ENCODE measurements at places on chromosomes 1 and 21. TPM values are rescaled to one million over a fixed set of nuclear protein-coding genes. Genes with fewer than 3 reads are reported as not detected.

The TGFBR3 gene
- total RNA-seq = 14.1 TPM

The DHDDS gene
- 53.9 TPM for total RNA-seq

The SH2D1B gene
- total RNA-seq = not detected

The LCE2B gene
- not detected for total RNA-seq

The RSRP1 gene
- total RNA-seq = 122 TPM

- peak; percentile 83 for DNase-seq
Measured at GRCh38 chr1:151145304-151146071, 943 bp downstream of the SEMA6C start.

DNA sequence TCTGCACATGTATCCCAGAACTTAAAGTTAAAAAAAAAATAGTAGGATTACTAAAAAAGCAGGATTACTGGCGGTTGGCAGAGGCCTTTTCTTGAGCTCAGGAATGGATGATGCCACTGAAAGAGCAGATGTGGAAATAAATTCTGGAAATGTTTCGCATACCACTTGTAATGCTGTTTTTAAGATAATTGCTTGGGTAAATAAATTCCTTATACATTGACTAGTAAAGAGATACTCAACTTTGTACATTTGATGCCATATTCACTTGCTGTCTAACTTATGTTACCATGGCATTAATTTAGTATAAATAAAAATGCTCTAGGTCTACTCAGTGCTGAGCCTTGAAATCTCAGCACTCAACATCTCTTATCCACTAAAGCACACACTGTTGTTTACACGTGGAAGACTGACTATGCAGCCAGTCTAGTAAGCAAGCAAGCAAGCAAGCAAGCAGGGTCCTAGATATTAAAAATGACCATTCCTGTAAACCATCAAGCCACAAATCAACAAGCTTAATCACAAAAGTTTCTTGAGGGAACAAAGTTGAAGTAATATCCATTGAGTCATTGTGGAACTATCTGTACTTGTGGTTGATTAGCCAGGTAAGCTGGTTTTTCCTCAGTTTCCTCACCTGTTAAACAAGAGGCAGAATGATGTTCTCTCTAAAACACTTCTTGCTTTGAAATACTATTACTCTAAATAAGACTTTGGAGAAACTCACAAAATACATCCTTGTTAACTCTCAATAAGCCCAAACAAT is 1.7 kb upstream of the RASAL2 start:
- DNase-seq = no peak

DNA sequence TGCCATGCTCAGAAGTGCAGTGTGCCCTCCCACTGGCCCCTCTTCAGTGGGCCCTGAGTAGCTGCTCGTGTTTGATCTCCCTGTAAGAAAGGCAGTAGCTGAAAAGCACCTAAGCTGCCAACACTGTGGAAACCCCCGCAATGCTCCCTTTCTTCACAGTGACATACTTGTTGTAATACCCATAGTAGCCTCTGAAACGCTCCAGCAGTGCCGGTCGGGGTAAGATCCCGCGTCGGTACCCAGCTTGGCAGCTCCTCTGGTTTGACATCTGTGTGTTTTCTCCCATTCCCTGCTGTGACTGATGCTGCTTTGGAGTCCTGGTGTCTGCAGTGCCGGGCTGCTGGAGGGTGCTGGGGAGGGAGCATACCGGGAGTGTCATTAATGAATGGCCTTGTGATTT is 3.6 kb downstream of the CHAF1B start:
- no peak for DNase-seq

DNA sequence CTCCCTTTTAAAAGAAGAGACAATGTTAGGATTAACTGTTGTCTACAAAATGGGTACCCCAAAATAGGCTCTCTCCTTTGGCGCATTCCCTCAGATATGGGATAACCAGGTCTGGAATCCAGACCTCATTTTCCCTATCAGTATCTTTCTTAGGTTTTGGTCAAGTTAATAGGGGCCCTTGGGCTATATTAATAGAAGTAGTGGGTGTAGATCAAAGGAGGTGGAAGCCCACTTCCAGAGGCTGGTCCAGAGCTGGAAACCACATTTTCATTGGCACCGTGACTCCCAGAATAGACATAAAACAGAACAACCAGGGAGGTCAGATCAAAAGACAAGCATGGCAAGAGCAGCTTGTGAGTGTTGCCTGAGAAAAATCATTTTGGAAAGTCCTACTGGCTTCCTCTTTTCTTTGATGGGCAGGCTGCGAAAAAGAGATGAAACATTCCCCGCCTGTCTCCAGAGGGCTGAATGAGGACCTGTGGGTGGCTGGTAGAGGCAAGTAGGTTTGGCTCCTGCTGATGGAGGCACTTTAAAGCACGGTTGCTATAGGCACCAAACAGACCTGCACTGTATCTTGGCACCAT is 25.8 kb upstream of the KIF21B start:
- no peak for DNase-seq

DNA sequence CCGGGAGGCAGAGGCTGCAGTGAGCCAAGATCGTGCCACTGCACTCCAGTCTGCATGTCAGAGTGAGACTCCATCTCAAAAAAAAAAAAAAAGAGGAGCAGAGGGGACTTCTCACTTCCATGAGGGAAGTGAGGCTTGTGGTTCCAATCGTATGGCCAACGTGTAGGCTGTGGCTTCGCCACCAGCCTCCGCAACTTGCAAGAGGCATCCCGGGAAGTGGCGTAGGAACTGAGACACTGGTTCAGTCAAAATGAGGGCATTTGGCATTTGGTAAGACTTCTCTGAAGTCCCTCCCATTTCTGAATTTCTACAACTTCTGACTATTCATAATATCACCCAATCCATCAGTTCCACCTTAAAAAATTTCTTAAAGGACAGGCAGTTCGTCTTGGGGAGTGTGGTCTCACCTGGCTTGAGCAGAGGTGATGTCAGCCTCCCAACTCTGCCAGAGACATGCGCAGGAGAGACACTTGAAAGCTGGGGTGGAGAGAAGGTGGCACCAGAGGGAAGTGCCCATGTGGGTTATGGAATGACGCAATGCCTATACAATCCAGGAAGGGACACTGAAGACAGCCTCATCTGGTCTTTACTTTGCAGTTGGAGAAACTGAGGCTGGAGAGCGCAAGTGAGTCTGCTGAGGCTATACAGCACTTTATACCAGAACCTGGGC is 17.2 kb downstream of the KAZN start:
- DNase-seq = no peak

DNA sequence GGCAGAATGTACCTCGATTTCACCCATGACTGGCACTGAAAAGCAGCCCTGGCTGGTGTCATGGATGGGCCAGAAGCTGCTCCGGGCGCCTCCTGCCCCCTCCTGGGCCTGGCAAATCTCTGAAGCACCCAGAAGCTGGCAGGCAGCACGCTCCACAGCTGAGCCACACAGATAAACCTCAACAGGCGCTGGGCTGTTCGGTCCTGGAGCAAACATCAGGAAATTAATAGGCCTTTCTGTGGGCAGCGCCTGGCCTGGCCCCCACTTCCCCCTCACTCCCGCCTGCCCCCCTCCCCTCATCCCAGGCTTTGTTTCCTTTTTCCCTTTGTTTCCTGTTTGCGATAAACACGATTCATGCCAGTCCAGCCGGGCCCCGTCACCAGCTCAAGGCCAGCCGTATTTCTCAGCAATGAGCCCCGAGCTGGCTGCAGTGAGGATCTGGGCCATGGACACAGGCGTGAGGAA is 20.1 kb upstream of the DISP3 start:
- DNase-seq = no peak

DNA sequence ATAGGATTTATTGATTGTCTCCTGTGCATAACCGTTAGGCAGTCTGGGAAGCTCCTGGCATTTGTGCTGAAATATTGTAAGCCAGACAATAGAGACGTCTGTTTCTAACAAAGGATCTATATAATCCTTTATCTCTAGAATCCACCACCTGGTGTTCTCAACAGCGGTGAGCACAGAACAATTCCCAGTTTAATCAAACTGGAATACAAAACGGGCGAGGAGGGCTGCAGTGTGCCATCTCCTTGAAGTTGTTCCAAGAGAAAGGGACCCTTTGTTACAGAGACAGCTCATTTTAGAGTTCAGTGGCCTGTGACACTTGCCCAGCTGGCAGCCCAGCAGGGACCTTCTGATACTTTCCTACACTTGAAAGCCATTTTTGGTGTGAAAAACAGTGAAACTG is 162.8 kb upstream of the IVNS1ABP start:
- no peak for DNase-seq

GRCh38 chr1:46413596-46413985 is 19.5 kb downstream of the FAAH start:
- DNase-seq = no peak

- no peak for DNase-seq
Measured at GRCh38 chr1:222750651-222751050, 13.6 kb downstream of the FAM177B start.
